SJCRH30 (cell line): ENCODE measurements at places on chromosomes 1 and 21. TPM values are rescaled to one million over a fixed set of nuclear protein-coding genes. Genes with fewer than 3 reads are reported as not detected.
A peak's percentile ranks its signal among the peaks of the same experiment; 100 is the strongest.

- no peak for DNase-seq
Observed at GRCh38 chr1:160570840-160571239, 8.5 kb downstream of the CD84 start.

WNT4 gene
- total RNA-seq: 1.1 and 1.2 TPM in 2 replicates

DNA sequence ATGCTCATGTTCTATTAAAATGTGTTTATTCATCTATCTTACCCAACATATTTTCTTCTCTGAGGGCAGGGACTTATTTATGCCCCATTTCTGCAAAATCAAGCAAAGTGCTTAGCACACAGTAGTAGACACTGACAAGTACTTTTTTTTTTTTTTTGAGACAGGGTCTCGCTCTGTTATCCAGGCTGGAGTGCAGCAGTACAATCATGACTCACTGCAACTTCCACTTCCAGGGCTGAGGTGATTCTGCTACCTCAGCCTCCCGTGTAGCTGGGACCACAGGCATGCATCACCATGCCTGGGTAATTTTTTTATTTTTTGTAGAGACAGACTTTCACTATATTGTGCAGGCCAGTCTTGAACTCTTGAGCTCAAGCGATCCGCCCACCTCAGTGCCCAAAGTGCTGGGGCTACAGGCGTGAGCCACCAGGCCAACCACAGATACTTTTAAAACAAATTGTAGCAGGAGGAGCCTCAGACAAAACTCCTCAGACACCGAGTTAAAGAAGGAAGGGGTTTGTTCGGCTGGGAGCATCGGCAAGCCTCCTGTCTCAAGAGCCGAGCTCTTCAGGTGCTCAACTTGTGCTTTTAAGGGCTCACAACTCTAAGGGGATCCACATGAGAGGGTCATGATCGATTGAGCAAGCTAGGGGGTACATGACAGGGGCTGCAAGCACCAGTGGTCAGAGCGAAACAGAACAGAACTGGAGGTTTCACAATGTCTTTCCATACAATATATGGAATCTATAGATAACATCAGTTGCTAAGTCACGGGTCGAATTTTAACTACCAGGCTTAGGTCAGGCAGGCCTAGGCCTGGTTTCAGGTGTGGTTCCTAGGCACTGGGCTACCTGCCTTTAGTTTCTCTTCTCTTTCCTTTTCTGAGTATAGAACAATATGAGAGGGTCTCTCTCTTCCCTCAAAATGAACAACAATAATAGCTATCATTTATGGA, 5.7 kb upstream of the TMEM167B start:
- DNase-seq: peak; percentile 54

- no peak for DNase-seq
Observed at GRCh38 chr1:37947364-37947763, 511 bp upstream of the INPP5B start.

DNA sequence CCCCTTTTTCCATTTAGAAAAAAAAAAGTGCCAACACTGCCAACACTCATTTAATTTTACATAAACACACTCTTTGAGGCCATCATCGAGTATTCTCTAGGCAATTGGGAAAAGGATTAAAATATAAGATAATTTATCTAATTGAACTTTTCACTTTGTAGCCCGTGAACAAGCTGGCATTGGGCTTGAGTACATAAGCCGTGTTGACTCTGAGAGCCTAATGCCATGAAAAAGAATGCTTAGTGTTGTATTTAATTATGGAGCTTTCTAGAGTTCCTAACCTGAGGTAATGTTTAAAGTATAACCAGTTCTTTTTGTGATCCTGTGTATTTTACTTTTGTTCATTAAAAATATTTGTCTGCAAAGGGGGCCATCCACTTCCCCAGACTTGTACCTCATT, 193.8 kb downstream of the LYPLAL1 start:
- no peak for DNase-seq

- no peak for DNase-seq
Observed at GRCh38 chr1:82844911-82845827, 1044.4 kb downstream of the ADGRL2 start.
